Foreskin keratinocyte (primary cell): ENCODE measurements at places on chromosomes 3 and 15.

GRCh38 chr3:8576841-8577571 is 67.6 kb downstream of the SSUH2 start:
- no peak for DNase-seq

- no peak for DNase-seq
Measured at GRCh38 chr3:113783980-113784379, 37.1 kb downstream of the ATP6V1A start.

DNA sequence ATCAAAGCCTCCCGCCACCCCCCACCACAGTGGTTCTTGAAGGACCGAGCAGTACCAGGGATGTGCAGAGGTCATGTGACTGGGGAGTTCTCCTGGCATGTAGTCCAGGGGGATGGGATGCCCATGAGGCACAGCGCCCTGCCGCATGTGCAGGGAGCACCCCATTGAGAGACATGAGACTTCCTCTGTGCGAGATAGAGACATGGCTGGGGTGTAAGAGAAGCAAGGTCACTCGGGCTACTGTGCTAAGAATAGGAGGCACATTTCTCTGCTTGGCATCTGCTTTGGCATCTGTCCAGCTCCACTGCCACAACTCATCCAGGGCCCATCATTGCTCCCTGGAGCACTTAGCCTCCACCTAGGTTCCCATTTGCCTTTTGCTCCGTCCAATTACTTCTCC is 2.4 kb upstream of the CYP1A1 start:
- DNase-seq: no peak

DNA sequence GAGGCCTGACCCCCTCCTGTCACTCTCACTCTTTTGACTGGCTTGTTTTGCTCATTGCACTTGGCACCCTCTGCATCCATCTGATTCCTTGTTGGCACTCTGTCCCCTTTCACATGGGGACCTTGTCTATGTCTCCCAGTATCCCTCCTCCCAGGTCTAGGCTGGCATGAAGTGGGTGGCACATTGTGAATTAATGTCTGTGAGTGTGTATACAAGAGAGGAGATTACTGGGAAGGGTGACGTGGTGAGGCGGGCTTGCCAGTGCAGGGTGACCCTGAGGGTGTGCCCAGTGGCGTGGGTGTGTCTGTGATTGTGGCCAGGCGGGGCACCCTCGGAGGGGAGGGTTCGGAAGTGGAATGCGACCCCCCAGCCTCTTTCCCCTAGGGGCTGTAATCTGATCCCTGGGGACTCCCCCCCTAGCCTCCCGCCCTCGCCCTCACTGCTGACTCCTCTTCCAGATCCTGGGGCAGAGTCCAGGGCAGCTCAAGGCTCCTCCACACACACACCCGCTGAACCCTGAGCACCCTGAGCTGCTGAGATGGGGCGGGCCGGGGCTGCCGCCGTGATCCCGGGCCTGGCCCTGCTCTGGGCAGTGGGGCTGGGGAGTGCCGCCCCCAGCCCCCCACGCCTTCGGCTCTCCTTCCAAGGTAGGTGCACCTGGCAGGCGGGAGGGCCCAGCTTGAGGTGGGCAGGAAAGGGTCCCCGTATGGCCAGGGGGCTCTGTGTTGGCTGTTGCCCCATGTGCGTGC is at the start of gene SEMA3B:
TSS of gene SEMA3B (plus strand) at position 445 of the 749 bp plus-strand sequence. CDS start at position 539, 94 bp downstream.
- DNase-seq: peak; percentile 57

DNA sequence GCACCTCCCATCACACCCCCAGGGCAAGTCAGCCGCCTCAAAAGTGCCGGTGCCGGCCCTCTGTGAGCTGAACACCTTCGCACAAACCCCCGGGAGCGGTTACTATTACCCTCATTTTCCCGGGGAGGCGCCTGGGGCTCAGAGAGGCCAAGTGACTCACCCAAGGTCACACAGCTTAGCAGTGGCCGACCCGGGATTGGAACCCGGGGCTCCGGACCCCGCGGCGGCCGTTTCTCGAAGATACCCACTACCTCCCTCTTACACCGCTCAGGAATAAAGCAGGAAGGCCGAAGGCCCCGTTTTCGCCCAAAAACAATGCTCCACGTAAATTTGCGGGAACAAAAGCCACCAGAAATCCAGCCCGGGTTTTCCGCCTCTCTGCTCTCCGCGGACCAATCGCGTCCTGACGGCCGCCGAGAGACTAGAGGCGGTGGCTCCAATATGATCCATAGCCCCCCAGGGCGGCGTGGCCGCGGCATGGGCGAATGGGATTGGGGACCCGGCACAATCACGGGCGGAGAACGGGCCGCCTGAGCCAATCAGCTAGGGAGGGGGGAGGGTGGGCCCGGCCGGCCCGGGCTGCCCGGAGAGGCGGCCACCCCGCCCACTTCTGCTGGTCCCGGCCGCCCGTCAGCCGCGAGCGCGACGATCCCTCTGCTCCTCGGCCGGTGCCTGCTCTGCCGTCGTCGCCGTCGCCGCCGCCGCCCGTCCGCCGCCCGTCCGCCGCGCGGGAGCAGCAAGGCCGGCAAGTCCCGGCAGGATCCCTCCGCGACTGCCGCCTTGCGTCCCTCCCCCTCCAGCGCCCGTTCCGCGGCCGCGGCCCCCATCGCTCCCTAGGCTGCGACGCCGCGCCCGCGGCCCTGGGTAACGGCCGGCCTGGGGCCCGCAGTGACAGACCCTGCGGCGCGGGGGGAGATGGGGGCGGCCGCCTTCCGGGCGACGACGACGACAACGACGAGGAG is 177.0 kb downstream of the OR4M2 start:
- no peak for DNase-seq

DNA sequence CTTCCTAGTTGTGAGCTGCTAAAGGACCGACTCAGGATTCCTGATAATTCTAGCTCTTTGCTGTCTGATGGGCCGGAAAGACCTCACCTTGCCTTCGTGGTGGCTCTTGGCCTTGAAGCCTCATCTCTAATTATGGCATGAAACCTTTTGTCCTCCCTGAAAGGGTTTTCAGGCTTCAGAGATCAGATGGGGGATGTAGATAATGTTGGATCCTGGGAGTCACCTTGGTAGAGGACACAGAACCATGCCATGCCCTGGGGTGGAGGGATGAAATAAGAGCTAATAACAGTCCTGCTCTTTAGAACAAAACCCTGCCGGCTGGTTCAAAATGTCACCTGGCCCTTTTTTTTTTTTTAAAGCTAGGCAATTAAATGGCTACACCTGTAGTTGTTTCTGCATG is 50.8 kb upstream of the SYN2 start:
- no peak for DNase-seq

GRCh38 chr3:30688776-30689641 is 82.6 kb downstream of the TGFBR2 start:
- DNase-seq: peak; percentile 35

- DNase-seq: no peak
Measured at GRCh38 chr3:125582707-125583106, 12.6 kb downstream of the OSBPL11 start.

DNA sequence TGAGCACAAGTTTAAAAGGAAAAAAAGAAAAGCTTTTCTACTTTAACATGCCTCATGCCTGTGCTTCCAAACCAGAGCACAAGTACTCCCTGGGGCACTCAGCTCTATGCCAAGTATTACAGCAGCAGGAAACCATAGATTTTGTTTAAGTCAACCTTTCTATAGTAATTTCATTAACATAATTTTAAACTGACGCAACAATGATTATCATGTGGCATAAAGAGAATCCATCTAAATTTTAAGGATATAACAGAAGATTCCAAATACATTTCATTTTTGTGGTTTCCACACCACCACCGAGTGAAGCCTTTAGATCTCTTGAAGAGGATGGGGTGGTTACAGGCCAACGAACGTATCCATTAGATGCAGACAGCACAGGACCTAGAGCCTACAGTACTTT is 112.1 kb downstream of the TNIK start:
- no peak for DNase-seq

GRCh38 chr15:71627188-71627587 is 183.2 kb upstream of the NR2E3 start:
- DNase-seq: no peak

DNA sequence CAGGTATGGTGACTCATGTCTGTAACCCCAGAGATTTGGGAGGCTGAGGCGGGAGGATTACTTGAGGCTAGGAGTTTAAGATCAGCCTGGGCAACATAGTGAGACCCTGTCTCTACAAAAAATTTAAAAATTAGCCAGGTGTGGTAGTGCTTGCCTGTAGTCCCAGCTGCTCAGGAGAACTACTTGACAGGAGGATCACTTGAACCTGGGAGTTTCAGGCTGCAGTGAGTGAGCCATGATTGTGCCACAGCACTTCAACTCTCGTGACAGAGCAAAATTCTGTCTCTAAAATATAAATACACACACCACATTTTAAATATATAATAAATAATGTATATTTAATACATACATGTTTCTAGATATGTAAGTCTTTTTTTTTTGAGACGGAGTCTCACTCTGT is 53.5 kb upstream of the TEX264 start:
- no peak for DNase-seq

DNA sequence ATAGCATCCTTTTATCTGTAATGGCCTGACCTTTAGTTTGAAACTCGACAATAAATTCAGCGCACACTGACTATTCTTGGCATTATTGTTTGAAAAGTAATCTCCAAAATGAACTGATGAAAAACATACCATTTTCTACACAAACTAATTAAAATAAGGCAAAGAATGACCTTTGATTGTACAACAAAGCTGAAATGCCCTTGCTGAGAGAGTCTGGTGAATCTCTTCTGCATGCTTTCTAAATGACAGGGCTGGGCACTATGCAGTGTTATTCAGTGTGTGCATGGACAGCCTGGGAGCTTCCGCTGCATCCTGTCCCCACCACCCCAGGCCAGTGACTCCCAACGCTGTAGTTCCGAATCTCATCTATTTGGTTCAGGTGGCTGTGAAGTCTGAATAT is 530.8 kb downstream of the FOXP1 start:
- DNase-seq: no peak

DNA sequence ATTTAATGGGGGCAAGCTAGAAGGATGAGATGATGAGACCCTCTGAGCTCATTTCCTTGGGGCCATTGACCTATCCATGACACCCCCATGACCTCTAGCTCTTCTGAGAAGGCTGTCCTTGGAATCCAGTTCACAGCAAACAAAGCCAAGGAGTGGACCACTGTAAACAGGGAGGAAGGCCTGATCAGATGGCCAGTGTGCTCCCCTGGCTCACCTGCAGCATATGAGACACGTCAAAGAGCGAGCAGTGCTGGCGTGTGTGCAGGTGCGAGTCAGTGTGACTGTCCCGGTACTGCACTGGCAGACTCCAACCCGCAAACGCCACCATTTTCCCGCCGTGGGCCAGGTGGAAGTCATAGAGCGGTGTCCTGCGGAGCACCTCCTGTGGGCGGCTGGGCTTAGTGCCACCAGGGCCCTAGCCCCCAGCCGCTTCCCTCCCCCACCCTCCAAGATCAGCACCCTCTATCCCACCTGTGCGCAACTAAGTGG is 339 bp downstream of the AMT start:
- DNase-seq: no peak

DNA sequence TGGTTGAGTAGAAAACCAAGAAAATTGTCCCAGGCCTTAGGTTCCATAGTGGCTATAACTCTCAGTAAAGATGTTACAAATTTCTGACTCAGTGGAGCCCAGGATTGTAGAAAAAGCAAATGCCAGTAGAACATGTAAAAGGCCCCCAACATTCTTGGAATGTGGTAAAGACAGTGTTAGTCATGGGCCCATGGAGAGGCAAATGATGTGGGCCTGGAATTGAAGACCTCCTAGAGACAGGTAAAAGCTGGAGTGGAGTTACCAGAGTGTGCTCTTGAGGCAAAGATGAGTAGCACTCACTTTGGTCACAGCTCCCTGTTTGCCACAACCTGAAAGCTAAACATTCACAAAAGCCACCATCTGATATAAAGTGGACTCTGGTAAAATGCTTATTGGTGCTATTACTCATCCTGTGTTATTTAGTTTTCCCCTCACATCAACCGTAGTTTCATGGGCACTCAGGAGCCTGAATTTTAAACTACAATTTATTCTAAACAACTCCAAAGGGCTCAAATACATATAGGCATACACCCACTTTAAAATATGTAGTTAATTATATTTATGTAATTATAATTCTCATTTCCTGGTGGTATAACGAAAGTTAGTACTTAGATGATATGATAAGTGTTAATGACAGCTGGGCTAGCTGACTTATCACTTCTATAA is 359.6 kb upstream of the NECTIN3 start:
- peak; percentile 21 for DNase-seq

DNA sequence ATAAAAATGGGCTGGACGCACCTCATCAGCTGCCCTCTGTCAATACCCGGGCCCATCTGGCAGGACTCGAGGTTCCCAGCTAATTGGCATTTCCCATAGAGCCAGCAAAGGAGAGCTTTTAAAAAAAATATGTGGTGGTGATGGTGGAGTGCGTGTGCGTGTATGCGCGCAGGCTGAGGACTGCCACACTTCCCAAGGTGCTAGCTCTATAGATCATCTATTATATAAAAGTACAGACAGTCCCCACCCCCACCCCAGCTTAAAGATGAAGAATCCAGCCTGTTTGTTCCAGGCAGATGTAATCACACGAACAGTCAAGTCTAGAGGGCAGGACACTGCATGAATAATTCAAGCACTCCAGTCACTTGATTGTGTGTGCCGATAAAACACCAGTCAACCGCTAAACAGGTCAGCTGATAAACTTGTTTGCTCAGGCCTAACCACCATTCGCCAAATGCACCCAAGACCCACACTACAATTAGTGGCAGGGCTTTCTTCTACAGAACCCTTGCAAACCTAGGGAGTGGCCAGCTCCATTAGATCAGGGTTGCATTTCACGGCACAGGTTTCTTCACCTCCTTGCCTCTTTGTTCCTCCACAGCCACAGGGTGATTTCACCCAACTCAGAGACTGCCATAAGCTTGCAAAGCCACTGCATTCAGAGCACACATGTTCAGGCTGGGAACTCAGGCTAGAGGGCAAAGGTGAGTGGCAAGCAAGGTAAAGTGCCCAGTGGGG is 5.8 kb downstream of the TLE3 start:
- DNase-seq: peak; percentile 85

DNA sequence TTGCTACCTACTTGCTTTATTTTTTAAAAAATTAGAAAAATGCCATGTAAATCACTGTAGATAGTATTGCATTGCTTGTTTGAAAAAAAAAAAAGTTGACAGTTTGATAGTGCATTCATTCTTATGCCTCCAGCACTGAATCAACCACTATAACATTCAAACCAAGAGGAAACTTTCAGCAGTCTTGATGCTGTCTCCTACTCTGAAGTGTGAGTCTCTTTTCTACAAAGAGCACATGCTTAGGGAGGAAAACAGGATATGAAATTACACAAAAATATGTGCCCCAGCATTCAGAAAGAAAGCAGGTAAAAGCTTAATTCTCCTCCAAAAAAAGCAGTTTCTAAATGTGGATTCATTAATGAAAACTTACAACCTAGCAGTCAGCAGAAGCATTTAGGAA is 78.3 kb downstream of the ZBTB20 start:
- DNase-seq: no peak

GRCh38 chr3:138879541-138880380 is 45.0 kb upstream of the PIK3CB start:
- DNase-seq: no peak

DNA sequence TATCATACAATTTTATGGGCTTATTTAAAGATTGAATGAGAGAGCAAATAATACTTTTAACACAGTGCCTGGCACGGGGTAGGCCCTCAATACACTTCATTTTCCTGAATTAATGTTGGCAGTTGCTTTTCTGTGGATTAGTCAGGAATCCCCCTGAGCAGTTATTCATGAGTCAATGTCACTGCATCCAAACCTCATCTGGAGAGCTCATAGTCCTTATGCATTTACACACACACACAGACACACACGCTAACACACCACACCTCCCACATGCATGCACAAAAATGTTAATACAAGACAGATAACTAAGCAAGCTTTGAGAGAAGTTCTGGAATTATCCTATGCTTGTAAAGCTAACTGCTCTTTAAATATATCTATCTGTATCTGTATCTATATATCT is 34.0 kb upstream of the TNFAIP8L3 start:
- DNase-seq: no peak

GRCh38 chr15:94375997-94376396 is 144.6 kb downstream of the MCTP2 start:
- no peak for DNase-seq
